ENCODE measurements at places on chromosomes 12 and 14.

DNA sequence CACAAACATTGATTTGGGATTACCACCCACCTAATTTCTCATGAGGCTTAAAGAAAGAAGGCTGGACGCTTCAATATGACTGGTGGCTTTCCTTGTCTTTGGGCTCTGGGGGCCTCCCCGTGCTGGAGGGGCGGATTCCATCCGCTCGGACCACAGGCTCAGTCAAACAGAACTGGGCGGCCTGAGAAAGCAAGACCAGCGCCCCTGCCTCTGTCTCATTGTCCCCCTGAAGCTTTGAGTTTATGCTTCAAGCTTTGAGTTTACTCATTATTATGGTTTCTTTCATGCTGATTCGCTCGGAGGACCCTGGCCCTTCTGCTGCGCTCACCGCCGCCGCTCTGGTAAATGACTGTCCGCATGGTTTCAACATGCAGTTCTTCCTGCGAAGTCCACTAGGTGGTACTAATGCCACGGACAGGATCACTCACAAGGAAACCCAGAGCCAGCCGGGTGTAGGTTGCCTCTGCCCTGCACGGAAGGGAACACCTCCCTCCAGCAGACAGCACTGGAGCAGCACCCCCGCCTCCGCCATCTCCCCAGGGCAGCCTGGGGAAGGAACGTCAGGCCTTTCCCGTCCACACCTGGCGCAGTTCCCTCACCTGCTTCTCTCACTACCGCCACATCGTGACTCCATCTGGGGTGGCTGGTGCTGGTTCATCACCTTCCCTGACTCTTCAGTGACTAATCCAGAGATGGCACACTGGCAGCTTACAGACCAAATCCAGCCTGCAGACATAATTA lies 13.2 kb upstream of the TIGAR start:
- peak; percentile 80 for DNase-seq

DNA sequence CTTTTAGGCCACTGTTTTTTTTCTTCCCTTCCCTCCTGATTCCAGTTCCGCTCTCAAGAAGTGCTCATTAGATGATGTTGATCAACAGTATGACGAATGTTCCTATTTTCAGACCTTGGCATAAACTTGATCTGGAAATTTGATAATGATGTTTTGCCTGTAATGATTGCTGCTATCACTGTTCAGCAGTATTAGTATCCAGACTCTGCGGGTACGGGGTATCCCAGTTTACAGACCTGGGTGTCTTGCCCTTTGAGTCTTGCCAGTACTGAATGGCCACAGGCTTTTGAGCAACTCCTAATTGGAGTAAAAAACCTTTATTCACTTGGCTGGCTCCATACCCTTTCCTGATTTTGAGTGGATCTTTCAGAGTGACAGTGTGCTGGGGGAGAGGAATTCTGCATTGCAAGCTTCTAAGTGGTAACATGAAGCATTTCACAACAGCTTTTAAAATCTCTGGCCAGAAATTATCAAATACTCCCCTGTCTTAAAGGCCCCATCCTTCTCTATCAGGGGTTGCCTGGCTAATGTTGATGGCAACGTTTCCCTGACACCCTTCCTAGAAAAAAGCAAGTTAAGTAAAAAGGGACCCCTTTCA lies 5.9 kb upstream of the ASB8 start:
- no peak for DNase-seq

DNA sequence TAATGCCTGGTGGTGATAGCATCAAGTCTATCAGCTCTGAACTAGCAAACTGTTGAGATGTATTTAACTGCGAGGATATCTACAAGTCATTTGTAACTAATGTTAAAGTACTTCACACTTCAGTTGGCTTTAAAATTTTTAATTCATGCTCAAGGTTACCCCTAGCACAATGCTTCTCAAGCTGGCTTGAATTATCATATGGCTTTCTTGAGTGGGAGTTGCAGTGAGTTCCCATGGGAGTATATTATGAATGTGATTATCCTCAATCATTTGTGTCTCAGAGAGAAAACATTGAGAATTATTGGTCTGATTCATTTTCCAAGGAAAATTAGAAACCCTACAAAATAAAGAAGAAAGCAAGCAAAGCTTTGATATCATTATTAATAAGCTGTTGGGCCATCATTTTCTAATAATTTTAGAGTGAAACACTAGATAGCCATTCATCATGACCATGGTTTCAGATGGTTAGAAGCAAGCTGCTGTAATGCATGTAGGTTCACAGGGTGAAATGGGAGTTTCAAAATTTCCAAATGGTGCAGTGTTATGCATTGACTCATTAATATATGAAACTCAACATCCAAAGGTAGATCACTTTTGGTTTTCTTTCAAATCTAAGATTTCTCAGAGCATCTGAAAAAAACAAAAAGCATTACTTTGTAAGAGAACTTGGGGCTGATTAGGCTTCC lies 11.8 kb upstream of the KRAS start:
- DNase-seq = no peak

DNA sequence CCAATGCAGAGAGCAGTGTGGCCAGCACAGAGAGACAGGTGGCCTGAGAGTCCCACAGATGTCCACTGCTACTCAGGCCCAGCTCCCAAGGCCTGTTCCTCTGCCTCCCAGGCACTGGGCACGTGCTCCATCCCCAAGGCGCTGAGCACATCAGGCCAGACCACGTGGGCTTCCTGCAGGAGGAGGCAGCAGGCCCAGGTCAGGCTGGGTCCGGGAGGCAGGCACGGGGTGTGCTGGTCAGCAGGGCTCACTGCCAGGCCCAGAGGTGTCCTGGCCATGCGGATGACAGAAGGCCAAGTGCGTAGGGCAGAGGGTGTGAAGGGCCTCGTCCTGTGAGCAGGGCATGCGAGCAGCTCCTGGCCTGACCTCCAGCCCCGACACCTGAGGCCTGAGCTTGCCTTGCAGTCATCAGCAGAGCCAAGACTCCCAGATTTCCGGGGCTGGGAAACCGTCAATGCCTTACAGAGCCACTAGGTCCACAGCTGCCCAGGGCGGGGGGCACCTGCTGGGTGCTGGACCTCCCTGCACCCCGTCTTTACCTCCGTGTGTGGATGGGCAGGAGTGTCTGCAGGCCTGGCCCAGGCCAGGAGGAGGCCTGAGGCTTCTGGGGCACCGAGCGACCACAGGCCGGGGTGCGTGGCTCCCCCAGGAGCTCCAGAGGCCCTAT lies 14.9 kb downstream of the TRMT61A start:
- no peak for DNase-seq

DNA sequence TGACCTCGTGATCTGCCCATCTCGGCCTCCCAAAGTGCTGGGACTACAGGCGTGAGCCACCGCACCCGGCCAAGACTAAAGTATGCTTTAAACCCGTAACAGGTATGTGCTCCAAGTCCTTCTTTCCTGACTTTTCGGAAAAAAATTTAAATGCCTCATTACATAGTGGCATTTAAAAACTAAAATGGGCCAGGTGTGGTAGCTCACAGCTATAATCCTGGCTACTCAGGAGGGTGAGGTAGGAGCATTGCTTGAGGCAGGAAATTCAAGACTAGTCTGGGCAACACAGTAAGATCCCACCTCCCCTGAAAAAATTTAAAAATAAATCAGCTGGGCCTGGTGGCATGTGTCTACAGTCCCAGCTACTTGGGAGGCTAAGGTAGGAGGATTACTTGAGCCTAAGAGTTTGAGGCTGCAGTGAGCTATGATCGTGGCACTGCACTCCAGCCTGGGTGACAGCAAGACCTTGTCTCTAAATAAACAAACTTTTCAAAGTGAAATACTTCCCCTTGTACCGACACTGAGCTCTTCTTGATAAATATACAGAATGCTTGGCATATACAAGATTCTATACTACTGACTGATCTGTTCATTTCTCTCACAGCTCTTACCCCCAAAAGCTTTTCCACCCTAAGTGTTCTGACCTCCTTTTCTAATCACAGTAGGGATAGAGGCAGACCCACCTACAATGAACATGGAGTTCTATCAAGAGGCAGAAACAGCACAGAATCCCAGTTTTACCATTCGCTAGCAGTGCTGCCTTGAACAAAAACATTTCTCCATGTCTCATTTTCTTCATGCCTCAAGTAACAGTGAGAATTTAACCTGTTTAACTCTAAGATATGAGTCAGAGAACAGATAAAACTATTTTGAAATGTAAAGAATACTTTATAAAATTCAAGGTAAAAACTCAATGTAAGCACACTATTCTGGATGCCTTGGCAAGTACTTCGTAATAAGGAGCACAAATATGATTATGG lies 7.9 kb downstream of the PPP4R3A start:
- DNase-seq = no peak

DNA sequence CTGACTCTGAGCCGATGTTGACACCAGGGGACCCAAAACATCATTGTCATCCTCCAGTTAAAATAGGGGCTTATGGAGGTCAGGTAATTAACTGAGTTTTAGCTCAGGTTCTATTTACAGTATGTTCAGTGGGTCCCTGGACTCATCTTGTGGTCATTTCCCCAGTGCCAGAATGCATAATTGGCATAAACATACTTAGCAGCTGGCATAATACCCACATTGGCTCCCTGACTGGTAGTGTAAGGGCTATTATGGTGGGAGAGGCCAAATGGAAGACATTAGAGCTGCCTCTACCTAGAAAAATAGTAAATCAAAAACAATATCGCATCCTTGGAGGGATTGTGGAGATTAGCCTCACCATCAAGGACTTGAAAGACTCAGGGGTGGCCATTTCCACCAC lies 350.9 kb downstream of the C12orf75 start:
- no peak for DNase-seq

DNA sequence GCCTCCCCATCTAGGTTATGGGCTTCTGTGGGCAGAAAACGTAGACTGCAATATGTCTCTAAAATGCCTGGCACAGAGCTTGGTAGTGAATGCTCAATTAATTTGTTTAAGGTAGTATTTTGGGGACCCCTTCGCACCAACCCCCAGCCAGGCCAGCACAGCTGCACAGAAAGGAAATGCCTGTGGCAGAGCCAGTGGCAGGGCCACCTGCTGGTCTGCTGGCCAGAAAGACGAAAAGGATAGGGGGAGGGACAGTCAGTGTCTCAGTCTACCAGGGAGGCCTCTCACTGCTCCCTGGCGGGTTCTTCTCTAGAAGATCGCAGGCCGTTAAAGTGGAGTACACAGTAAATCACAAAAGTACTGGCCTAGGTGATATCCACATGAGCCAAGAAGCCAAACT lies 3.5 kb downstream of the RAB15 start:
- DNase-seq = no peak

DNA sequence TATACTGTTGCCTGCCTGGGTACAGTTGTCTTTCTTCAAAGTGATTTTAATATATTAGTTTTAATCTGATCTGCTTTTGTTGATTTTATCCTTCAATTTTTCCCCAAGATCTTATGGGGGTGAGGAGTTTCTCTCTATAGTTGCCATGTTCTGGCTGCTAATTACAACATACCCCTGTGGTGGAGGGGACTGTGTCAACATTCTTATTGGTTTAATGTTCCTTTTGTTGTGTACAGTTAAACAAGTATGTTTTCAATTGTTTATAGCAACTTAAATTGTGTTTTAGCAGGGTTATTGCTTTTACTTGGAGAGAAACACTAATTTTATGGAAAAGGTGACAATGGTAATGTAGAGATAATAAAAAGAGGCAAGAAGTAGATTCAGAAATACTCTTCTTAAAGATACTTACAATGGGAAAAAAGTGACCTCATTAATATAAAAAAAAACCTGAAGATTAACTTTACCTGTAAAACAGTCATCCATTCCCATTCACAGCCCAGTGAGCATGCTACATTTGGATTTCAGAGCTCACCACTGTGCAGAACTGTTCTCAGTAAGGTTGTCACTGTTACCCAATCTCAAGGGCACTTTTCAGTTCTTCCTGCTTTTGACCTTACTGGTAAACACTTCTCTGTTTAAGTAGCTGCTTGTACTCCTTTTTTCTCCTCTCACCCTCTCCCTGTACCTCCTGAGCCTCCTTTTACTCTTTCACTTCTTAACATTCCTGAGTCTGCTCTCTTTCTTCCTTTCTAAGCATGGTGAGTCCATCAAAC lies 8.1 kb upstream of the LRRK2 start:
- no peak for DNase-seq

DNA sequence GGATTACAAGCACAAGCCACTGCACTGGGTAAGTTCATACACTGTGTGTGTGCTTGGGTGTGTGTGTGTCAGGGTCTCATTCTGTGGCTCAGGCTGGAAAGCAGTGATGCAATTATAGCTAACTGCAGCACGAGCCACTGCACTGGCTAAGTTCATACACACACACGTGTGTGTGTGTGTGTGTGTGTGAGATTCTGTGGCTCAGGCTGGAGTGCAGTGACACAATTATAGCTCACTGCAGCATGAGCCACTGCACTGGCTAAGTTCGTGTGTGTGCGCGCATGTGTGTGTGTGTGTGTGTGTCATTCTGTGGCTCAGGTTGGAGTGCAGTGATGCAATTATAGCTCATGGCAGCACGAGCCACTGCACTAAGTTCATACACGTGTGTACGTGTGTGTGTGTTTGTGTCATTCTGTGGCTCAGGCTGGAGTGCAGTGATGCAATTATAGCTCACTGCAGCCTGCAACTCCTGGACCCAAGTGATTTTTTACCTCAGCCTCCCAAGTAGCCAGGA lies 85.4 kb downstream of the HECTD1 start:
- no peak for DNase-seq

DNA sequence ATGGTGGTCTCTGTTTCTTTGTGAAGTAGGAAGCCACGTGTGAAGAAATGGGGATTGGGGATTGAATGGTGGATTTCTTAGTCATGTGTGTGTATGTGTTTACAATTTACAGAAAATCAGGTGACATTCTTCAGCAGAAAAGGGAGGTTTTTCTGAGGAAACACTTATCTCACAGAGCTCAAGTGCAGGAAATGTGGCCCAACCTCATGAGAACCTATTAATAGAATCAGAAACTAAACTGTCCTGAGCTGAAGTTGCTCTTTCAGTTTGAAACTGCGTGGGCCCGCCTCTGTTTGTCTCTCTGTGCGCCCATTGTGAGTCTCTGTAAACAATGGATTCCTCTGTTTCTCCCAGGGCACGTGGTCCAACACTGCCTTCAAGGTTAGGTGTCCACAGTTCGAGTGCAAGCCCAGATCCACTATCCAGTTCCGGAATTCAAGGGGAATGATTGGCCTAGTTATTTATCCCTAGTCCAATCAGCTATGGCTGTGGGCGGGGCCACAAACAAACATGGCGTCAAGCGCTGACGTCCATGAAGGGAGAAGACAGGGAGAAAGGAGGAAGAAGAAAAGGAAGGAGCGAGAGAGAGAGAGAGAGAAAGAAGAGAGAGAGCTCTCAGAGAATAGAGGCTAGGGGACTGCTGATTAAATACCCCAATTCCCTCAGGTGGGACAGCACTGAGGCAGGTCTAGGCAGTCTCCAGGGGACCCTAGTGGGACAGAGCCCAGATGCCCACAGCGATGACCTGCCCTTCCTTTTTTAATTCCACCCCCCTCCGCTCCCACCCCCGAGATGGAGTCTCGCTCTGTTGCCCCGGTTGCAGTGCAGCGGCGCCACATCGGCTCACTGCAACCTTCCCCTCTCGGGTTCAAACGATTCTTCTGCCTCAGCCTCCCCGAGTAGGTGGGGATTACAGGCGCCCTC lies 31.4 kb upstream of the C12orf76 start:
- no peak for DNase-seq

DNA sequence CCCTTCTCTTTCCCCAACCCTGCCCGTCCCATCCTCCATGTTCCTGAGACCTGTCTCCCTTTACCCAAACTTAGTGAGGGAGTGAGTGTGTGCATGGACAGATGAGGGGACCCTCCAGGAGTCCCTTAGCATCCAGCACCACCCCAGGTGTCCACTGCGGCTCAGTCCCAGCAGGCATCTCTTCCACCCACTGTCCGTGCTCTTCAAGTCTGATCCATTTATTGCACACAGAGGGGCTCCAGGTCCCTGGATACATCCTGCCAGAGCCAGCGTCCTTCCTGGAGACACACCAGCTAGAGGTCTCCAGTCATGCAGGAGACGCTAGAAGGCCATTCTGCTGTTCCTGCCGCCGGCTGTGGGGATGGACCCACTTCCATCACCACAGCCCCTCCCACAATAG lies 239.2 kb downstream of the ADGRD1 start:
- DNase-seq = no peak

GRCh38 chr14:61451491-61451890 lies 130.1 kb downstream of the PRKCH start:
- no peak for DNase-seq
